Natural killer cell treated with Interleukin-12 subunit alpha and Interleukin-12 subunit beta and Interleukin-15 and Interleukin-18, amount 100 ng/mL, for 72 hours (primary cell): ENCODE measurements at places on chromosomes 1 and 21.

DNA sequence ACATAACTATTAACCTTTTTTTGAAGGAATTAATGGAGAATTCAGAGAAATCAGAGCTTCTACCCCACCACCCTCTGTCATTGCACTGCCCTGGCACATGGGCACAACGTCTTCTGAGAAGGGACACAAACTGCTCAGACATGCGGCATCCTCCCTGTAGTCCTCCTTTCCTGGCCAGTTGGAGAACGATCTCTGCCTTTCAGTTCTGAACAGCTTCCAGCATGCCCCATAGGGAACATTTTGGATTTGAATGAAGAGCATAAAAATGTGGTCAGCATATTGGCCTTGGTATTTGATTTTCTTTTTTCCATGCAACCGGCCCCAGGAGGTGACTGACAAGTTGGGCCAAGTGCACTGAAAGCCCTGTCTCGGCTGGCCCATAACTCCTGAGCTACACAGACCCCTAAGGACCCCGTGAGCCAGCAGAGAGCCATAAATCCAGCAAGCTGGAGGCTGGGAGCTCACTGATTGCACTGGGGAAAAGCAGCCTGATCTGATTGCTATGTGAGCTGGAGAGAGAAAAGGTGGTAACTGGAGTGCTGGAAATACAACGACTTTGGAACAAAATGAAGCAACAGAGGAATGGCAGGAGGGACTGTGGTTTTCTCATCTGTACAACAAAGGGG, 10.9 kb upstream of the BLACAT1 start:
- H3K27ac ChIP-seq = no peak overlapping the region
- H3K36me3 ChIP-seq = no peaks in the 10 kb centered on the region
- peaks cover 4% of the 10 kb centered on the region for H3K4me1 ChIP-seq
- H3K27me3 ChIP-seq = peaks cover 14% of the 10 kb centered on the region
- no peak for DNase-seq

GRCh38 chr1:239717097-239717917, 330.9 kb downstream of the CHRM3 start:
- no peaks in the 10 kb centered on the region for H3K36me3 ChIP-seq
- peak overlapping the region; percentile 96 for H3K4me3 ChIP-seq
- no peak for DNase-seq

DNA sequence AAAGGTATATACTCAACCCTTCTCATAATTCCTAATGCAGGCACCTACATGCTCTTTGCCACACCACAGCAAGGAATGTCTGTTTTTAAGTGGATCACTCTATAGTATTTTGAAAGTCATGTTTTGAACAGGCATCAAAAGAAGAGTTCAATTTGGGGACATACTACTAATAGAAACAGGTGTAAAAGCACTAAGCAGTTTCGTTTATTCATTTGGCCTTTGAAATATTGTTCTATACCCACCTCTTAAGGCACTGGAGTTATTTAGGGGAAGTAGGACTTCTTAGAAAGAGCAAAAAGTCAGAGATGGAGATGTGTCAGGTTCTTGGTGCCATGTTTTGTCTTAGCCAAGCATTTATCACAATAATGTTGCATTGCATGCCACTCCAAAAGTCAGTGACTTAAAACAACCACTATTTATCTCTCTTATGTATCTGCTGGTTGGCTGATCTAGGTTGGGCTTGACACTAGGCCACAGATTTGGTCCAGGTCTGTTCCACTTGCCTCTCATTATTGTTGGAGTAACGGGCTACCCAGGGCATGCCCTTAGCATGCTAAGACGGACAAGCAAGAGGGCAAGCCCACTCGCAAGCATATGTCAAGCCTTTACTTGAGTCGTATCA, 107.5 kb downstream of the RGL1 start:
- peaks cover 5% of the 10 kb centered on the region for H3K27me3 ChIP-seq
- H3K4me3 ChIP-seq = no peak overlapping the region
- H3K4me1 ChIP-seq = peaks cover 20% of the 10 kb centered on the region
- H3K36me3 ChIP-seq = no peaks in the 10 kb centered on the region
- no peak overlapping the region for H3K27ac ChIP-seq

- H3K4me1 ChIP-seq = peaks cover 14% of the 10 kb centered on the region
- DNase-seq = no peak
- no peaks in the 10 kb centered on the region for H3K27me3 ChIP-seq
- peak within 1 kb of the TSS; percentile 58 for H3K27ac ChIP-seq
Measured at GRCh38 chr21:42925114-42925926, at the start of gene ERVH48-1. Gene ERVH48-1, minus strand, starts transcription at chr21:42925630. Its CDS starts 6,624 bp downstream, at chr21:42919006.

- H3K36me3 ChIP-seq = no peaks in the 10 kb centered on the region
- H3K4me3 ChIP-seq = no peak overlapping the region
- H3K27ac ChIP-seq = no peak overlapping the region
Measured at GRCh38 chr1:117336088-117336817, 31.0 kb upstream of the MAN1A2 start.

GRCh38 chr1:153602749-153603148, 10.2 kb downstream of the S100A16 start:
- no peaks in the 10 kb centered on the region for H3K36me3 ChIP-seq
- H3K27ac ChIP-seq = no peak overlapping the region
- DNase-seq = no peak
- H3K4me1 ChIP-seq = no peaks in the 10 kb centered on the region

DNA sequence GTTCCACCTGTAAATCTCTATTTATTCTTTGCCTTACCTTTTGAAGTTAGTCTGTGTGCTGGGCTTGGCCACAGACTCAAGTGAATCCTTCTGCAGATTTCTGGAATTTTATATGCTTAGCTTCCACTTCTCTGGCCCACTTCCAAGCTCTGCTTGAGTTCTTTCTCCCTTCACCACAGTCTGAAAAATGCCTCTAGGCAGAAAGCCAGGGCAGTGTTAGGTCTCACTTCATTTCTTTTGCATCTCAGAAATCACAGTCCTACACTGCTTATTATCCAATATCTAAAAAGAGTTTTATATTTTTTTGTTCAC, 48.9 kb downstream of the INKA2 start:
- no peaks in the 10 kb centered on the region for H3K27me3 ChIP-seq
- peak overlapping the region; percentile 29 for H3K27ac ChIP-seq
- peaks cover 48% of the 10 kb centered on the region for H3K4me1 ChIP-seq
- H3K36me3 ChIP-seq = peaks cover 24% of the 10 kb centered on the region
- DNase-seq = no peak
- H3K4me3 ChIP-seq = no peak overlapping the region

DNA sequence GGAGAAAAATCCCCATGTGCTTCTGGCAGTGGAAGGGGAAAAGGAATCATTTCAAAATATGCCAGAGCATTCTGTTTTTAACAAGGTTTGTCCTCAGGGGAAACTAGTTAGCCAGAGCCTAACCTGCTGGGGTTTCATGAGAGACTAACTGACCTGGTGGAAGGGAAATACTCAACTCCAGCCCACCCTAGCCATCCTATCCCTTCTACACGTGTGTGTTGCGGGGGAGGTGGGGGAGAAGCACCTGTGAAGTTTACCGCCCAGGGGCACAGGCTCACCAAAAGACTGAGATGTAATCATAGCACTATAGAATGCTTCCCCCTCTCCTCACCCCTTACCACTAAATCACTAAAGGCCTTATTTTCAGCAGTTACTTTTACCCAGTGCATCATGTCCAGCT, 139.5 kb downstream of the GRIK3 start:
- no peaks in the 10 kb centered on the region for H3K36me3 ChIP-seq
- no peak for DNase-seq
- H3K27ac ChIP-seq = no peak overlapping the region
- no peak overlapping the region for H3K4me3 ChIP-seq

DNA sequence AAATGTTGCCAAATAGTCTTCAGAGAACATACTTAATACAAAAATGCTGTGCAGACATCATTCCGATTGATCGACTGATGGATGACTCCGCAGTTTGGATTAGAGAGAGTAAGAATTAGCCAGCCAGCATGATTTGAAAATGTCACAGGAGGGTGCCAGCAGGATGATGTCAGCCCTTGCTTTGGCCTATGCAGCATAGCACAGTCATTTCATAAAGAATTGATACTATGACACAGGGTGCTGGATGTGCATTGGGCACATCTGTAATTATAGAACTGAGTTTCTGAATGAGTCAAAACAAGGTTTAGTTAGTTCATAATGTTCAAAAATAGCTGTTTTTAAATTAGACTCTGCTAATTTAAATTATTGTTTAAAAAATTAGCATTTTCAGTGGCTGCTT, 21.6 kb upstream of the TRAF5 start:
- H3K27me3 ChIP-seq = no peaks in the 10 kb centered on the region
- DNase-seq = no peak
- no peak overlapping the region for H3K27ac ChIP-seq
- peaks cover 15% of the 10 kb centered on the region for H3K4me1 ChIP-seq

- H3K4me3 ChIP-seq = peak overlapping the region; percentile 83
- peak overlapping the region; percentile 73 for H3K27ac ChIP-seq
- H3K27me3 ChIP-seq = peaks cover 5% of the 10 kb centered on the region
- peaks cover 28% of the 10 kb centered on the region for H3K4me1 ChIP-seq
- DNase-seq = peak; percentile 61
Measured at GRCh38 chr1:84298328-84298683, 3.2 kb upstream of the SAMD13 start.

DNA sequence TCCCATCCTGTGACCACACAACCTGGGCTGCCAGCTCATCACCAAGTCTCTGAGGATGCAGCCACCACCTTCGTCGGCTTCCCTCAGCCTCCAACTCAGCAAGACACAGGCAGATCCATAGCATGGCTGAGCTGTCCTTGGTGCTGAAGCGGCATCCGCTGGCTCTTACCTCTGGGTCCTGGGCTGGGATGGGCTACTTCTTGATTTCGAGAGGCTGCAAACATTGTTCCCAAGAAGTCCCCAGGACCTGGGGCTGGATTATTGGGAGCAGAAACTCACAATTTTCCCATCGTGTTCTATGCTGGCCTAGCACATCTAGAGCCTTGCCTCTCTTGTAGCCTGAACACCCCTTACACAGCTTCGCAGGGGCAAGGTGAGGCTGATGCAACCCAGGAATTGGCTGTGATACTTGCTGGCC, 24.9 kb upstream of the C1QA start:
- H3K36me3 ChIP-seq = no peaks in the 10 kb centered on the region
- peak; percentile 52 for DNase-seq
- no peak overlapping the region for H3K27ac ChIP-seq
- no peak overlapping the region for H3K4me3 ChIP-seq

DNA sequence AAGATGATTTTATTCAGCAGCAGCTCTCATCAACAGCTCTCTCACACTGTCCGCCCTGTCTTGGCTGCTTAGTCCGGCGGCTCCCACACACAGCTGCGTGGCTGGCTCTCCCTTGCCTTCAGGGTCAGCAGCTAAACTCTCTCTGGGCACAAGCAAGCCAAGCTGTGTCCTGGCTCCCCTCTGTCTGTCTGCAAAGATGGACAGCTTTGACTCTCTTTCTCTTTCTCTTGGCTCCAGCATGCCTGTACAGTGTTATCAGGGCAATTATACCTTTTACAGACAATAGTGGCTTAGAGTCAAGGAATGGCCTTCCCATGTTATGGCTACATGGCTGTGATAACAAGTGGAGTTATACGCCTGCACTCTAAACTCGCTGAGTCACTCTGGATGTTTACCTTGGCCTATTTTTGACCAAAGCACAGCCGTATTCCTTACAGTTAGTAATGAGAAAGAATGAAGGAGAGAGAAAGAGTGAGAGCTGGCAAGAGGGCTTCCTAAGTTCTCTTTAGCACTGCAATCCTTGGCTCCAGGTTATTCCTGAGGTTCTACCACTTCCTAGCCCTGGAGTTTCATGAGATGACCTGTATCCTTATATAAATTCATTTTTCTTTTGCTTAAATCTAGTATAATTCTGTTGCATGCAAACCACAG, 59.9 kb upstream of the ZSWIM5 start:
- no peaks in the 10 kb centered on the region for H3K36me3 ChIP-seq
- no peak for DNase-seq

GRCh38 chr1:155022927-155023236, 10.7 kb downstream of the DCST2 start:
- H3K36me3 ChIP-seq = no peaks in the 10 kb centered on the region
- H3K4me3 ChIP-seq = no peak overlapping the region
- no peak overlapping the region for H3K27ac ChIP-seq
- DNase-seq = no peak
- peaks cover 14% of the 10 kb centered on the region for H3K4me1 ChIP-seq

DNA sequence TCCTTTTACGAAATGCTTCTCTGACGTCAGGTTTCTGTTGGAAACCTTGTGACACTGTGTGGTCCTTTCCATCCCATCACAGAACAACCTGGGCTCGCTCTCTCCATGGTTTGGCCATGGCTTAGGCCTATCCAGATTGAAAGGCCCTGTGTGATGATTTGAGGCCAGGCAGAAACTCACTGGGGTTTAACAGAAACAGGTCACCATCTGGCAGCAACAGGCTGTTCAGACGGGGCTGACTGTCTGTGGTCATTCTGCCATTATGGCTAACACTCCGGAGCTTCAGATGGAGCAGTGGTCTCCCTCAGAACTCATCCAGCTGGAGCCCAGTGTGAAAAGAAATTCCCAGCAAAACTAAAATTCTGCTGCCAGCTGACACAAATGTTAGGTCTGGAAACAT, 9.3 kb downstream of the PLEKHM2 start:
- no peaks in the 10 kb centered on the region for H3K36me3 ChIP-seq
- peaks cover 25% of the 10 kb centered on the region for H3K4me1 ChIP-seq
- H3K27ac ChIP-seq = no peak overlapping the region

DNA sequence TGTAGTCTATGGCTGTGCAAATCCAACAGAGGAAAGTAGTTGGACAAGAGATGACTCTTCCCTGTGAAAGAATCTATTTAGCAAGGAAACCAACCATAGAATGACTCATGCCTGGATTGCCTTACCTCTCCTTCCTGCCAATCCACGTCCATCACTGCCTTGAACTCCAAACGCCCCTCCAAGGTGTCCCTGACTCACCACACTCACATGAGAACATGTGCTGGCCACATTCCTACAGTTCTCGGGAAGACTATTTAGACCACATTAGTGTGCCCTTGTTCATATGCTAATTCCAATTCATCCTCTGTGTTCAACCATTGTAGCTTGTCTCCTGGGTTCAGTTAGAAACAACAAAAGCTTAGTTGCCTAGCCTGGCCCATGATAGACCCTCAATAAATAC, 157.3 kb downstream of the SLC30A10 start:
- H3K27me3 ChIP-seq = no peaks in the 10 kb centered on the region
- H3K36me3 ChIP-seq = no peaks in the 10 kb centered on the region
- no peaks in the 10 kb centered on the region for H3K4me1 ChIP-seq
- H3K27ac ChIP-seq = no peak overlapping the region
- DNase-seq = no peak

- no peak for DNase-seq
- peaks cover 7% of the 10 kb centered on the region for H3K4me1 ChIP-seq
- no peaks in the 10 kb centered on the region for H3K27me3 ChIP-seq
- peaks cover 13% of the 10 kb centered on the region for H3K36me3 ChIP-seq
- no peak overlapping the region for H3K27ac ChIP-seq
Measured at GRCh38 chr1:5883129-5884048, 108.8 kb downstream of the NPHP4 start.

GRCh38 chr1:112946683-112947082, 9.3 kb downstream of the SLC16A1 start:
- no peak overlapping the region for H3K27ac ChIP-seq
- DNase-seq = no peak
- no peaks in the 10 kb centered on the region for H3K4me1 ChIP-seq
- H3K27me3 ChIP-seq = no peaks in the 10 kb centered on the region
- H3K36me3 ChIP-seq = no peaks in the 10 kb centered on the region

GRCh38 chr1:107525961-107526360, 385.1 kb downstream of the NTNG1 start:
- H3K36me3 ChIP-seq = no peaks in the 10 kb centered on the region
- DNase-seq = no peak
- no peak overlapping the region for H3K27ac ChIP-seq
- H3K4me1 ChIP-seq = peaks cover 8% of the 10 kb centered on the region
- peaks cover 25% of the 10 kb centered on the region for H3K27me3 ChIP-seq
